Activated CD8-positive, alpha-beta T cell treated with anti-CD3 and anti-CD28 coated beads, Interleukin-2, amount 10 ng/mL, durations not matched to agents 7 days and 5 days (primary cell): ENCODE measurements at places on chromosomes 1 and 21. TPM values are rescaled to one million over a fixed set of nuclear protein-coding genes. Genes with fewer than 3 reads are reported as not detected.
A peak's percentile ranks its signal among the peaks of the same experiment; 100 is the strongest.

GRCh38 chr1:231311720-231312431, 25.8 kb downstream of the EXOC8 start:
- no peaks in the 10 kb centered on the region for H3K36me3 ChIP-seq
- H3K4me1 ChIP-seq = peaks cover 3% of the 10 kb centered on the region
- H3K27me3 ChIP-seq = no peaks in the 10 kb centered on the region
- DNase-seq = no peak

IQCC gene
- 6.1 TPM for total RNA-seq

DNA sequence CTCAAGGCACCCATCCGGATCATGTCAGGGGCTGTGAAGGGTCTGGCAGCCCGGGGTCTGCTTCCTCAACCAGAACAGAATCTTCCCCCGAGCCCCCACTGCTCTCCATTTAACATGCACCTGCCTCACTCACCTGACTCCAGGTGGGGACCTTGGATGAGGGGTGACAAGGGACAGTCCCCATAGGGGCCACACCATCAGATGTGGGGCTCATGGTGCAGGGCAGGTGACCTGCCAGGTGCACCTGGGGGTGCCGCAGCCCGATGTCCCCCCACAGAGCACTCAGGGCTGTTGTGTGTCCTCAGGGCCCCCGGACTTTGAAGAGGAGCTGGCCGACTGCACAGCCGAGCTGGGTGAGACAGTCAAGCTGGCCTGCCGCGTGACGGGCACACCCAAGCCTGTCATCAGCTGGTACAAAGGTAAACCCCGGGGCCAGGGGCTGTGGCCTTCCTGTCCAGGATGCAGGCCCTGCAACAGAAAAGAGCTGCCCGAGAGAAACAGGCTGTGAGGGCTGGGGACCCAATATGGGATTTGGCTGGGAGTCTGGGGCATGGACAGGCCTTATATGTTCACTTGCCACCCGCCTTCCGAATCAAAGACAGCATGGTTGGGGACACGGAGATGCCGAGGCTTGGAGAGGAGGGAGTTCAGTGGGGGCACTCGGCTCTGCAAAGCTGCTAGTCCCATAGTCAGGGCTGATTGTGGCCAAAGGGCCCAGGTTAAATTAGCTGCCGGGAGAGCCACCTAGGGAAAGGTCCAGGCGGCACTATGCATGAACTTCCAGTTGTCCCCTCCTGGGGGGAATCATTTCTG, 64.6 kb downstream of the TRIM11 start:
- peaks cover 11% of the 10 kb centered on the region for H3K4me1 ChIP-seq
- H3K36me3 ChIP-seq = no peaks in the 10 kb centered on the region
- no peak for DNase-seq
- no peak overlapping the region for H3K27ac ChIP-seq
- H3K27me3 ChIP-seq = no peaks in the 10 kb centered on the region
- H3K4me3 ChIP-seq = no peak overlapping the region

- H3K4me3 ChIP-seq = peak overlapping the region; percentile 97
- DNase-seq = no peak
- H3K36me3 ChIP-seq = peaks cover 26% of the 10 kb centered on the region
- no peaks in the 10 kb centered on the region for H3K27me3 ChIP-seq
- H3K4me1 ChIP-seq = peaks cover 47% of the 10 kb centered on the region
Observed at GRCh38 chr1:193060406-193060805, 994 bp downstream of the RO60 start.

ACTL8 gene
- not detected for total RNA-seq

- H3K4me1 ChIP-seq = peaks cover 27% of the 10 kb centered on the region
- peak overlapping the region; percentile 97 for H3K27ac ChIP-seq
- peak; percentile 84 for DNase-seq
- no peaks in the 10 kb centered on the region for H3K36me3 ChIP-seq
Observed at GRCh38 chr1:115098979-115099692, 9.8 kb upstream of the TSPAN2 start.

PLA2G2F gene
- not detected for total RNA-seq

NBPF4 gene
- not detected for total RNA-seq

GRCh38 chr1:197305925-197306324, 37.9 kb downstream of the CRB1 start:
- no peak overlapping the region for H3K4me3 ChIP-seq
- H3K36me3 ChIP-seq = no peaks in the 10 kb centered on the region
- H3K4me1 ChIP-seq = no peaks in the 10 kb centered on the region
- H3K27me3 ChIP-seq = peaks cover 4% of the 10 kb centered on the region
- no peak for DNase-seq

TNNI3K gene
- not detected for total RNA-seq

DNA sequence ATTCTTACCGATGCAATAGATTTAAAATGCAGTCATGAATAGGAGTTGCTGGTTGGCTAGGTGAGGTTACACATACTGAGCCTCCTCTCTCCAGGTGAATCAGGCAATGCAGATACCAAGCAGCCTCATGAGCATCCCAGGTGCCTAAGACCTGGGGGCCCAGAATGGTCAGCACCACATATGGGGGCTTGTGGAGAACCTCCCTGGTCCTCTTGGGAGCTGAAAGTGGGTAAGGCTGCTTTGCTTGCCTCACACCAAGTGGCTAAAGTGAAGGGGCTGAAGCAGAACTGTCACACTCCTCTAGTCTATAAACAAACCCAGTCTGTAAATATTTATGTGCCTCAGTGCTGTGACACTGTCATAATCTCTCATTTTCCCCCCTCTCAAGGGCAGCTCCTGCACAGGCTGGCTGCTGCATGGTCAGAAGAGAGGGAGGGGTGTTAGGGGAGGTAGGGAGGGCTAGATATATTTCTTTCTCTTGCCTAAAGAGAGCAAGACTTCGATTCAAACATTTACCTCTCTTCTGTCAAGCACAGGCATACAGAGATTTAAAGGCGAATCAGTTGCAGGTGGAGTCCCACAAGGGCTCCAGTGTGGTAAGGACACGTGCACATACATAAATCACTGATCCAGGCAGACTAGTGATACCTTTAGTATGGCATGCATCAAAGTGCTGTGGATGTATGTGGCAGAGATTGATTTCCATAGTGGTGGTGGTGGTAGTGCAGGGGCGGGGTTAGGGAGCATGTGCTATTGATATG, 157.9 kb upstream of the TNR start:
- H3K4me1 ChIP-seq = no peaks in the 10 kb centered on the region
- no peaks in the 10 kb centered on the region for H3K27me3 ChIP-seq
- no peak for DNase-seq

- DNase-seq = no peak
- H3K27ac ChIP-seq = no peak overlapping the region
- no peaks in the 10 kb centered on the region for H3K27me3 ChIP-seq
- no peaks in the 10 kb centered on the region for H3K4me1 ChIP-seq
- no peak overlapping the region for H3K4me3 ChIP-seq
Observed at GRCh38 chr1:188155261-188155660, 1326.5 kb downstream of the PLA2G4A start.

DNA sequence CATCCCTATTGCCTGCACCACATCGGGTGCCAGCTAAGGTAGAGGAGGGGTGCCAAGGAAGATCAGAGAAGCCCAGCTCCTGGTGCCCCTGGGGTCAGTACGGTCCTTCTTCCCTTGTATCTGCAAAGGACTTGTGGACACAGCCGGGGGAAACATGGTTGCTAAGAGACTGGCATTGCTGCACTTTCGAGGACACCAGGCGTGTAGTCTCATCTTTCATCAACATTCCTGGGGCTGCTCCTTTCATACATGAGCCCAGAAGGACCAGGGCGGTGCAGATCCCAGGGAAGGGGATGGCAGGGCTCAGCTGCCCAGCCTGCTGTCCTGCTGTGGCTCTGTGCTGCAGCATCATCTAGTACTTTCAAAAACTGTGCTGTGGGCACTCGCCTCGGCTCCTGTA, 61.0 kb downstream of the RUNX1 start:
- no peak for DNase-seq
- peaks cover 2% of the 10 kb centered on the region for H3K36me3 ChIP-seq
- peaks cover 67% of the 10 kb centered on the region for H3K4me1 ChIP-seq
- H3K4me3 ChIP-seq = no peak overlapping the region
- no peak overlapping the region for H3K27ac ChIP-seq

DNA sequence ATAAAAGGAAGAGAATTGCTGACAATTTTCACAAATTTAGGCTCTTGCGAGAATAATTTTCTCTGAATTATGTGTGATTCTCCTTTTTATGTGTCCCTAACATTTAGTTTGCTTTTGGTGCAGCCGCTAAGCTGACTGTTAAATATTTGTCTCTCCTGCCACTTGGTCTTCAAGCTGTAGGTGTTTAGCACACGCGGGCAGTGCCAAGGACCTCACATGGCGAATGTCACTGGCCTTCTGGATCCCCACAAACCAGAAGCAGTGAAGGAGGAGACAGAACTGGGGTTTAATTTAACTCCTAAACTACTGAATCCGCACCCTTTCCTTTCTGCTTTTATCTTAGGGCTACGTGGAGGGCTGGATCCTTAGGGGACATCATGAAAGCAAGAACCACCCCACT, 120.0 kb downstream of the KAZN start:
- H3K27ac ChIP-seq = no peak overlapping the region
- no peaks in the 10 kb centered on the region for H3K27me3 ChIP-seq
- H3K4me1 ChIP-seq = no peaks in the 10 kb centered on the region
